ENCODE measurements at places on chromosomes 7 and 10.

GRCh38 chr10:31157123-31158010 lies 125.7 kb upstream of the ZNF438 start:
- no peak for DNase-seq

DNA sequence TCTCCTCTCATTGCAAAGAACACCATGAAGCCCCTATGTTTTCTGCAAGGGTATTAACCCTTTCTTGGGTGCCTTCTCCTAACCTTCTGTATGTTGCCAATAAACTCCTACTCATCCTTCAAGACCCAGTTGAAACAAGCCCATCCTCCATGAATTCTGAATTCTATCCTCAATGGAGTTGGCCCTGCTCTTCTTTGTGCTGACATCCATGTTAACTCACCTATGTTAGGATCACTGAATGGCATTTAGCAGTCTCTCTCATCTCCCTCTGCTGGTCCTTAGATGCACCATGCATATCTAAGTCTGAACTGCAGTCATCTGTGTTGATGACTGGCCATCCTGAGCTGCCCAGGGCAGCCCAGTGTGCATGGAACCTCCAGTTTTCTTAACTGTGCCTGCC lies 129.8 kb downstream of the BUB3 start:
- no peak for DNase-seq

GRCh38 chr10:14681305-14681704 lies 93.4 kb downstream of the FAM107B start:
- no peak for DNase-seq

GRCh38 chr10:10045765-10046028 lies 972.0 kb upstream of the CELF2 start:
- peak; percentile 20 for DNase-seq

GRCh38 chr10:76779796-76780301 lies 857.8 kb downstream of the KCNMA1 start:
- no peak for DNase-seq

DNA sequence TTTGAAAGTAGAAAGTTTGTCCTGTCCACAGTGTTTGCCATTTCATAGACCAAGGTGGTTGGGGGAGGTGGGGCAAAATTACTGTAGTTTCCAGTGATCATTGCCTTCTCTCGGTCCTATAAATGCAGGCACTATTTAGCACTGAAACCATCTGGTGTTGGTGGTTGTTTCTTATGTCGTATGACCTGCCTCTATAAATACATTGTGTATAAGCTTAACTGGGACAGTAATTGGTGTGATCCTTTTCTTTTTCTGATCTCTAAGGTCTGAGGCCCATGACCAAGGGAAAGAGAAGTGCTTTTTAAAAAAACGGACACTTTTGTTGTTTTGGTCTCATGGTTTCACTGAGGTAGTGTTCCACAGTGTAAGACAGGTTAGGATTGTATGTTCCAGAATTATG lies 63.1 kb downstream of the AUTS2 start:
- peak; percentile 33 for DNase-seq

GRCh38 chr10:6617309-6618076 lies 37.4 kb upstream of the PRKCQ start:
- no peak for DNase-seq

DNA sequence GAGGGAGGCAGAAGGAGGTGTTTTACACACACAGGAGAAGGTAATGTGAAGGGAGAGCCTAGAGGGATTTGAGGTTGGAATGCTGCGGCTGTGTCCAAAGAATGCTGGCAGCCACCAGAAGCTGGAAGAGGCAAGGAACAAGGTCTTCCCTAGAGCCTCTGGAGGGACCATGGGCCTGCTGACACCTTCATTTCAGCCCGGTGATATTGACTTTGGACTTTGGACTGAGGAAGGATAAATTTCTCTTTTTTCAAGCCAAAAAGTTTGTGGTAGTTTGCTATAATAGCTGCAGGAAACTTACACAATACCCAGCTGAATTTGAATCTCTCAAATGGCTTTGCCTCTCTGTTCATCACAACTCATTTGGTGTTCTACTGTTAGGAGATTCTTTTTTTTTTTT lies 34.6 kb downstream of the UBN2 start:
- no peak for DNase-seq

DNA sequence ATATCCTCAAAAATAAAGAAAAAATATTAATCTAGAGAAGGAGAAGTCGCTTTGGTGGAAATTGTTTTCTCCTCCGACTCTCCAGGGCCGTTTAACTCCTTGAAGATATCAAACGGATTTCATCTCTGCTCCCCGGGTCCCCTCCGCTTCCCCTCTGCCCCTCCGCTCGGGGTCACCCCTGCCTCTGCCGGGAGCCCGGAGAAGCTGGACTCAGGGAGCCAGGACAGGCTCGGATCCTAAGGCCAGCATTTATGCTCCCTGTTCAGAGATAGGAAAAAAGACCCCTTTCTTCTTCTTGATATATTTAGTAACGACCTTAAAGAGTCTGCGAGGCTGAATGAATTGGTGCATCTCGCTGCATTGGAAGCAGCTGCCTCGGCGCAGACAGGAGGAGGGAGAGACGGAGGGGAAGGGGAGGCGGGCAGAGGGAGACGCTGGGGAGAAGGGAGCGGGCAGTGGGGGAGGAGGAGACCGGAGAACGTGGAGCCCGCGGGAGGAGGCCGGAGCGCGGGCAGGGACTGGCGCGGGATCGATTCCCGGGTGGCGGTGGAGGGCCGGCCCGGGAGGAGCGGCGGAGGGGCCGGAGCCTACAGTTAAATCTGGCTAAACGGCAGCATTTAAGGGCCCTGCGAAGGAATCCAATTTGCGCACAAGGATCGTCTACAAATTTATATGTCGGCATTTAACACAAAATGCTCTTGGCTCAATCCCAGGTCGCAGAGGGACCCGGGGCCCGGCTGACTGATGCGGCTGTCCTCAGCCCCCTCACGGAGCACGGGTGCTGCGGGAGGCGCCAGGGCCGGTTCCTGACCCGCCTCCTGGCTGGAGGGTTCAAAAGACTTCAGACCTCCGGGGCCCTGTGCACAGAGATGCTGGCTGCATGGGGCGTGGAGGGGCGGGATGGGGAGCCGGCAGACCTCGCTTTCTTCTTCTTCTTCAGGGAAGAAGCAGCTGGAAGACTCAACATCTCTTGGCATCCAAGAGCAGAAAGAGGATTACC lies 55.6 kb downstream of the CRTAC1 start:
- DNase-seq: no peak

DNA sequence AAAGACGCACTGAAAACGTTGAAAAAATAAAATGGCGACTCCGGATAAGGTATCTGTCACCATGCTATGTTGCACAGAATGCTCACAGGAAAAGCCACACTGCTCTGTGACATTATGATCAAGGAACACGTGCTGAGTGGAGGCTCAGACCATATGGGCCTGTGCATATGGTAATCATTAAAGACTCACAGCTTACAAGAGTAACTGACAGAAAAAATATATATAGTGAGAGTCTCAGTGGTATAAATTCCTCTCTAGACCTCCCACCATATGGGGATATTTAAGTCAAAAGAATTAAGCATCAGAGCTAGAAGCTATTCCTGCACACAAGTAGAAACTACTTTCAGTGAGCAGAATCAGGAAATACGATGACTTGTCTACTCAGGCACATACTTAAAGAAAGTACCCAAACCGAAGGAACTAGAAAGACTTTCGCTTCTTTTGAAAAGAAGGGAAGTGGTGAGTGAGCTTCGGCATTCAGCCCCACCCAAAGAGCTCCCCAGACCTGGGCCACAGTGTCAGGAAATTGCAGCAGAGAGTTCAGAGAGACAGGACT lies 65.1 kb upstream of the MPP7 start:
- peak; percentile 72 for DNase-seq

- DNase-seq: peak; percentile 56
These were observed 52.7 kb upstream of the APBB1IP start for GRCh38 chr10:26385443-26385842.

DNA sequence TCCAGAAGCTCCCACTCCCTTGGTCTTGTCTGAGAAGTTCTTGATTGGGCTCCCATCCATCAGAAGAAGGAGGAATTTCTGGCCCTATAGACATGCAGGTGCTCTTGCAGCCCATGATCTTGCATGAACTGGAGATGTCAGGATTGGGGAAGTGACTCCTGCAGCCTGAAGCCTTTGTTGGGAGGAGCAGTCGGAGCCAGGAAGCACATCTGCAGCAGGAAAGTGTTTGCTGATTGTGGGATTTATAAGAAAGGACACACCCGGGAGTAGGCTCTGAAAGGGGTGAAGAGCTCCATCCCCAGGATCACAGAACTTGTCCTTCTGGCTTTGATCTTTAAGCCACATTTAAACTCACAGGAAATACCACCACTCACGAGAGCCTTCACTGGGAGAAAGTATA lies 185.2 kb downstream of the DYNC1I1 start:
- DNase-seq: no peak

GRCh38 chr7:55108401-55108800 lies 89.6 kb downstream of the EGFR start:
- DNase-seq: no peak

DNA sequence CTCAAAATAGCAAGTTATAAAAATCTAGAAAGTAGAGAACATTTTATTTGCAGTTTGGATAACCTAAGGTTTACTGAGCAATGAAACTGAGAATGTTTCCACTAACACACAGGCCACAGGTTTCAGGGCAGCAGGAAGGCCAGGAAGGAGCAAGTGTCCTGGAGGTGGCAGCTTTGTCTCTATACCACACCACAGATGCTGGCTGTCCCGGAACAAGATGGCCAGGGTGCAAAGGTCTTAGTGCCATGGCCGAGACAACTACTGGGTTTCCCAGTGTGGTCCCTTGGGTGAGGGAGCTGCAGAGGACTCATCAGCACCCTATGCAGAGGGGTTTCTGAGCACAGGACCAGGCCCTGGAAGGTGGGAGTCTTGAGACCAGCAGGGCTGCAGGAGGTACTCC lies 92.0 kb downstream of the CTBP2 start:
- DNase-seq: no peak

DNA sequence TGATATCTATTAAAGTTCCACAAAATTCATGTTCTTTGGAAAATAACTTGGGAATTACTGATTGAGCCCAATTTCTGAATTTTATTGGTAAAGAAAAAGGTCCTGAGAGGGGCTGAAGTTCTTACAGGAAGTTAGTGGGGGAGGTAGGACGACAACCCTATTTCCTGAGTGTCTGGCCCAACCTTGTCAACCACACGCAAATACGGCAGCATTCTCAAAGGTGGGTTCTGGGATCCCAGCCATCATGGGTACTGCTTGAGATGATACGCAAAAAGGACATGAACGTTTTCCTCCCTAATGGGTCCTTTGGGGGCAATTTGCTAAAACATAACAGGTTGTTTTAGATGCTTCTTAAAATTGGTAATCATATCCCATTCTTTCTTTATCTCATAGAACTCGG lies 2.7 kb upstream of the PDCD4 start:
- peak; percentile 90 for DNase-seq

GRCh38 chr10:47309408-47310089 lies 9.6 kb downstream of the GDF10 start:
- DNase-seq: no peak

DNA sequence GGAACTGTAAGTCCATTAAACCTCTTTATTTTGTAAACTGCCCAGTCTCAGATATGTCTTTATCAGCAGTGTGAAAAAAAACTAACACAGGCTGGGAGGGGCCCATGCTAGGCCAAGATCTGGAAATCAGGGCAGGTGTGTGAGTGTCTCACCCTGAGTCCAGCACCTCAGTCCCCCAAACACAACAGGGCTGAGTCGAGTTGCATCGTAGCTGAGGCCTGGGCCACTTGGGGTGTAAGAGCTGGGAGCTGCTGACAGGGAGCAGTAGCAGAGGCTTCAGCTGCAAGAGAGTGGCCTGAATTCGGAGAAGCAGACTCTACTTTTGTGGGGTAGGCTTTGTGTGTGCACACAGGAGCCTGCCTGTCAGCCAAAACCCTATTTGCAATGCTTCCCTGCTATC lies 553.1 kb downstream of the PTPRN2 start:
- DNase-seq: no peak

GRCh38 chr10:88026031-88026430 lies 162.6 kb downstream of the PTEN start:
- no peak for DNase-seq

GRCh38 chr7:130182990-130183389 lies 22.2 kb downstream of the TMEM209 start:
- DNase-seq: peak; percentile 58

GRCh38 chr10:79322616-79323543 lies 24.4 kb upstream of the PPIF start:
- peak; percentile 82 for DNase-seq

- DNase-seq: no peak
These were observed 92.6 kb upstream of the KIF5B start for GRCh38 chr10:32148864-32149251.

DNA sequence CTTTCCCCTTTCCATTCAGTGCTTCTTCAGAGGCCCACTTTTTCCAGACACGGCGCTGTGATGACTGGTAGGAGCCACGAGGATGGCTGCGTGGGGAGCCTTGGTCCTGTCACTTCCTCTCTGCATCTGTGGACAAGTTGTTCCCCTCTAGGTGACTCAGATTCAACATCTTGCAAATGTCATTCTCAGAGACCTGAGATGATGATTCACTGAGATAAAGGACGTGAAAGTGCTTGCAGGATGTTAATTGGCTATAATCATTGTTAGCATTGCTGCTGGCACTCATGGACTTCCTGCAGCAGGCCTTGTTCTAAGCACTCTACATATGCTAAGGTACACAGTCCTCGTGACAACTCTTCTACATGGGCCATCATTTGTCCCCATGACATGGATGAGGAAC lies 489.8 kb upstream of the ZMIZ1 start:
- DNase-seq: peak; percentile 10

GRCh38 chr10:96656839-96657238 lies 63.5 kb downstream of the PIK3AP1 start:
- DNase-seq: no peak

GRCh38 chr7:22137026-22137425 lies 191.3 kb upstream of the CDCA7L start:
- DNase-seq: no peak

DNA sequence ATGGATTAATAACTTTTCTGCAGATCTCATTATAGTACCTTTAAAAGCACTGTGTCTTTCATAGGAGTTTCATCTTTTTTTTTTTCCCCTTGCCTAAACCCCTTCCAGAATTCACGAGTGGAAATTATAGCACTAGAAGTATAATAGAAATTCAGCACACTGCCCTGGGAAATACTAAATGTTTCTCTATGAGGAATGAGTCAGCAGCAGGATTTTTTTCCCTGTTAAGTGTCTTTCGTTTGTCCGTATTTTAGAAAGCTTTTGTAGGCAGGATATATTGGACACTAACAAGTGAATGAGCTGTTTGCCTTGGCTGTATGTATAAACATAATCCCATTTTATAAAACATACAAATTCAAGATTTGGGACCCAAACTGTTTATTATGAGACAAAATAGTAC lies 105.8 kb downstream of the EXOC4 start:
- DNase-seq: no peak

DNA sequence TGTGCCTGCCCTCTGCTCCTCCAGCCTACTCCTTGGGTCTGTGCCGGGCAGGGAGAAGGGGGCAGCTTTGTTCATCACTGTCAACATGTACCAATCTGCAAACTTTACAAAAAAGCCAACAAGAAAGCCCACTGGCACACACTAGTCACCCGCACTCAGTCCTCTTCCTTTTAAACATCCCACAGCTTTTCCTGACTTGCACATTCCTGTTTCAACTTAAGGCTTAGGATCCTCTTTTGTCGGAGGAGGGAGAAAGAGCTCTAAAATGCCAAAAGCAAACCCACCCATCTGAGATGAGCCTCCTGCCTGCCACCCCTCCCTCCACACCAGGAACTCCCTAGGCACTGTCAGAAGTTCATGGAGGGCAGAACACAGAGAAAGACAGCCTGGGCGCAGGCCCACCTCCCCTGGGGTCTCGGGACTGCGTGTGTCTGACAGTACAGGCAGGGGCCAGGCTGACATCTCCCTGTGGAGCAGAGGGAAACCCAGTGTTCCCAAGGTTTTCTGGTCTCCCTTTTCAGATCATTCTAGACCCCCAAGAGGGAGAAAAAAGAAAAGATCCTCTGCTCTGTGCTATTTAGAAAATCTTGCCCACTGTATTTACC lies 5.4 kb downstream of the PDIA4 start:
- no peak for DNase-seq

- no peak for DNase-seq
These were observed 213.1 kb downstream of the EMX2 start for GRCh38 chr10:117755659-117756014.

Data from GM12865 (cell line).